Epithelial cell of alveolus of lung (primary cell): ENCODE measurements at places on chromosomes 13 and 19. TPM values are rescaled to one million over a fixed set of nuclear protein-coding genes. Genes with fewer than 3 reads are reported as not detected.

Gene SAE1
- 74.9 and 133 TPM in 2 replicates for total RNA-seq

Gene LRRC25
- not detected in 2 replicates for total RNA-seq

Gene ZNF578
- total RNA-seq, result 2.2 and 2.3 TPM in 2 replicates

Gene PSG4
- total RNA-seq, result 1.6 TPM in 1 of 2 replicates, not detected in the other

Gene ZNF284
- 2.1 and 7.8 TPM in 2 replicates for total RNA-seq

Gene SERP2
- total RNA-seq, result 2.9 and 9.3 TPM in 2 replicates

Gene ZNF550
- total RNA-seq, result 4.0 and 8.1 TPM in 2 replicates

Gene RASA3
- 33.3 and 38.9 TPM in 2 replicates for total RNA-seq

Gene SHC2
- total RNA-seq, result 0.91 and 9.1 TPM in 2 replicates

Gene ANO8
- 4.3 and 5.6 TPM in 2 replicates for total RNA-seq

Gene ZNF579
- 7.2 and 13.8 TPM in 2 replicates for total RNA-seq
